ENCODE measurements at places on chromosomes 3 and 15.

DNA sequence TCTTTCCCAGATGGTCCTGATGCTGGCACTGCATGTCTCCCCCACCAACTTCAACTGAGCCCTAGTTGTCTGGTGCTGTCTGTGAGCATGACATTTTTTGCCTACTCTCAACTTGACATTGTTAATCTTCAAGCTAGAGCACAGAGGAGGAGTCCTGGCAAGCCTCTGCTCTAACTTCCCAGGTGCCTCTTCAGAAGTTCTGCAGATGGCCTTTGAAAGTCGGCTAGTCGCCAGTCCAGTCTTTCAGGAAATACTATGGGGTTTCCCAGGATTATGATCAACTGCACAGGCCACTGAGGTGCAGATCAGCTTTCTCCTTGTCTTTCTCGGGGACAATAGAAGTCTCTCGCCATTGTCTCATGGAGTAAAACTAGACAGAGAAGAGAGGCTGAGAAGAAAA is 86.7 kb downstream of the ST8SIA2 start:
- DNase-seq, result no peak

DNA sequence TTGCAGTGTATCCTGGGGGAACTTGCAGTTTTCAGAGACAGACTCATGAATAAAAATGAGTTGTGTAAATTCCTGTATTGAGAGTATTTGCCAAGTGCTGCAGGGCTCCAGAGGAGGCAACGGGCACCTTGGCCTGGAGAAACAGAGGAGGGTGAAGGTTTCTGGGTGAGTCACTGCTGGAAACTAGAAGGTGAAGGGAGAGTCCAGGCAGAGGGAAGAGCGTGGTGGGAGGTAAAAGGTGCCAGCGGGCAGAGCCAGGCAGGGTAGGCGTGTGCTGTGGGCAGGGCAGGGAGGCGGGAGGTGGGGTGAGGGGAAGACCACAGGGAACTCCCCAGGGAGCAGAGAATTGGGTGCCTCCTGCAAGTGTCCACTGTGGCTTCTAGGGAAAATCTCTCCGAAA is 120.8 kb downstream of the SLCO3A1 start:
- no peak for DNase-seq

DNA sequence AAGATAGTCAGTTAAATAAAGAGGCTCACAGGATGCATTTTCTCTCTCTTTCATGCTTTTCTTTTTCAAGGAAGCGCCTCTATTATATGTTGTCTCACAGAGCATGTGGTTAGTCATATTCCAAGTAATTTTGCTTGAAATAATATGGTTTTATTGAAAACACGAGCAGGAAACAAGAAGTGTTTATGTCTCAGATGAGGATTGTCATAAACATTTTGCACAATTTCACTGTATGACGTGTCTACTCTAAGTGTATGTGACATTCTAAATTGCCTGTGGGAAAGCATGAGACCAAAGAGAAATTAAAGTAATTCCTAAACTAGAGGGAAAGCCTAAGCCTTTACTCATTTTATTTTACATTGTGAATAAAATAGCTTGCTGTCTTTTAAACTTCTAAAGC is 818.6 kb downstream of the EPHA3 start:
- DNase-seq, result no peak

DNA sequence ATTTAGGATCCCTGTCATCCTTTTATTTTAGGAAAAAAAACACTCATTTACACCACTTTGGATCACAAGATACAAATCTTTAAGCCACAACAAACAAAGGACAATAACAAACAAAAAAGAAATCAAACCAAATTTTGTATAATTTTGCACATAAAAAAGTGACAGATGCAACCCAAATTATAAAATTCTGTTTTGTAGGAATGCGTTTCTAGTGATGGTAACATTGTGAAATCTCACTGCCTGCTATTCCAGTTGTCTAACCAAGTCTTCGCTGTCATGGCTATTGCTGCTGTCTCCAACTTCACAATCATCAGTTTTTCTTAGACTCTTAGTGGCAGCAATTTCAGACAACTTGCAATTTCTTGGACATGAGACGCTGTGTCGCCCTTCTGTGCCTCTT is 58.3 kb upstream of the ARL6 start:
- no peak for DNase-seq

- DNase-seq, result peak; percentile 85
Observed at GRCh38 chr3:184448321-184449160, 68.7 kb downstream of the CHRD start.

GRCh38 chr15:31125061-31125460 is 23.5 kb upstream of the TRPM1 start:
- DNase-seq, result no peak

DNA sequence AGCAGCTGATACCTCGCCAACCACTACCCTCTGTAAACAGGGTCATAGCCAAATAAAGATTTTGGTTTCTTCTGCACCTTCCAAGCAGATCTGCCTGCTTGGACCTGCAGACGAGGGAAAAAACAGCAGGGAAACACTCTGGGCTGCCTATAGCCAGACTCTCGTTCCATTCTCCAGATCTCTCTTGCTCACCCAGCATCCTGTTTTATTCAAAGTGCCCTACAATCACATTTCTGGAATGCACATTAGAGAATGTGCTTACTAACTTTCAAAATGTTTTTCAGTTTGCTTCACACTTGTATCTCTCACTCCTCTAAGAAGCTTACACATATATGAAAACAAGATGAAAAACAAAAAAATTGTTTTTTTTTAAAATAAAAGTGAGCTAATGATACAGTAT is 71.4 kb downstream of the MLH1 start:
- no peak for DNase-seq

GRCh38 chr15:95284492-95284891 is 1046.0 kb upstream of the NR2F2 start:
- no peak for DNase-seq

- DNase-seq, result no peak
Observed at GRCh38 chr3:100891033-100891432, 102.2 kb downstream of the ABI3BP start.

DNA sequence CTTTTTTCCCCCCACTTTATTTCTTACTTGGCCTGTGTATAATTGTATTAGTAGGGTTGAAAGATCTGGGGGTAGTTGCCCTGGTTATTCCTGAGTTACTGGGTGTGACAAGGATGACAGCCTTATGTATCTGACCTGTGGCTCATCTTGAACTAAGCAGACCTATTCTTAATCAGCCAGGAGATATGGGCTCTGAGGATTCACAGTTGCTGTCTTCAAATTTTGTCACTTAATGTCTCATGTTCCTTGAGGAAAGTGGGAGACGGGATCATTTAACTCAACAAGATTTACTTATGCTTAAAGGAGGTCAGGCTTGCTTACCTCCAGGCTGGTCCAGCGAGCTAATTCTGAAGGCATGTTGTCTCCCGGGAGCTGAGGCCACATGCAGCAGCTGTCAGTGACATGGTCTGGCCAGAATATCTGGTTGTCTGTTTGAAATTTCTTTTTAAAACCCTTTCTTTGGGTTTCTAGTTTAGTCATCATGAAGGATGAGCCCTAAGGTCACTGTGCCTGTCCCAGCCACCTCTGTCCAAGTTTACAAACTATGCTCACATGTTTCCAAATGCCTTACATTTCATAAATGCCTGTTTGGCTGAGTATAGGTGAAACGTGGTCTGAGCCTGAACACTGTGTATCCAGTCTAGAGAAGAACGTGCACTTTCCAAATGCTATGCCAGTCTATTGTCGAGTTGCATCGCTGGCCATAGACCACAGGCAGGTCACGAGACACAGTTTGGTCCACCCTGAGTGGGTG is 26.8 kb downstream of the LRTM1 start:
- no peak for DNase-seq

DNA sequence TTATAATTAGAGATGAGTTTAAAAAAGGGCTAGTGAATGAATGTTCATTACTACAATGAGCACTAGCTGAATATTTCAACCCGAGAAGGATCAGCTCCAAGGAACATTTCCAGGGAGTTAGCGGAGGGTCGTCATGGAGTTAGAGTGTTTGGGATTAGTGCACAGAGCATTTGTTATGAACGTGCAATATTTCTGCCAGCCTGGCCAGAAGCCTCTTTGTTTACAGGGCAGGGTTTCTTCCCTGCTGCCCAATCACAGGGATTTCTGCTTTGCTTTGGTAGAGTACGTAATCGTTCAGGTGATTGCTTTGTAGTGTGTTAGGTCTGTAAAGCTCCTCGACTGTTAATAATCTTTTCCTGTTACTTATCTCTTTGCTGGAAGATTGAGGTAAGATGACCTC is 5.9 kb downstream of the CGNL1 start:
- no peak for DNase-seq

DNA sequence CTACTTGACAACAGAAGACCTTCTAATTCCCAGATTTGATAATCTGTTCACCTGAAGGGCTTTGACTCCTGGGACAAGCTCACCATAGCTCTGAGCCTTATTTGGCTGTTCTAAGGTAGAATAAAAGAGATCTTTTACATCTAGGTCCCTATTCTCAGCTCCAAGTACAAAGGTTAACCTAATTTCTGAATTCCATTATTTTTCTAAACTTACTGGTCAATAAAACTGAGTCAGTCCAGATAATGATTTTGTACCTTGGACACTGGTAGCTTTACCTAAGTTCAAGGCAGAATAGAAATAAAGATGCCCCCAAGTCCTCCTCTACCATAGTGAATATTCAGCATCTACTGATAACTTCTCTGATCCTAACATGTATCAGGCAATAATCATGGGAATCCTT is 81.8 kb upstream of the MEX3B start:
- DNase-seq, result no peak

DNA sequence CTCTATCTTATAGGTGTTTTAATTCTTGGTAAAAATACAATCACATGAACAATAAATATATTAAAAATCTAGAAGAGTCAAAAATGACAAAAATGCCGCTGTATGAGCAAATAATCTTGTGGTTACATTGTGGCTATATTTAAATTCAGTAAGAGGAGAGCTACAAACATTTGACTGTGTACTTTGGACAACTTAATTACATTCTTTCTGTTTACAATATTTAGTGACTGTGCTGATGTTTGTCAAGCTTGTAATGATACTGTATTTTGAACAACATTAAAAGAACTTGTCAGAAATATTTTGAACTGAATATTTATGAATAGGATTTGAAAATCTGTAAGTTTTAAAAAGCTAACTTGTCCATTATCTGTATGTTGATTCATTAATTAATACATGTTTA is 598.3 kb downstream of the SI start:
- DNase-seq, result no peak

DNA sequence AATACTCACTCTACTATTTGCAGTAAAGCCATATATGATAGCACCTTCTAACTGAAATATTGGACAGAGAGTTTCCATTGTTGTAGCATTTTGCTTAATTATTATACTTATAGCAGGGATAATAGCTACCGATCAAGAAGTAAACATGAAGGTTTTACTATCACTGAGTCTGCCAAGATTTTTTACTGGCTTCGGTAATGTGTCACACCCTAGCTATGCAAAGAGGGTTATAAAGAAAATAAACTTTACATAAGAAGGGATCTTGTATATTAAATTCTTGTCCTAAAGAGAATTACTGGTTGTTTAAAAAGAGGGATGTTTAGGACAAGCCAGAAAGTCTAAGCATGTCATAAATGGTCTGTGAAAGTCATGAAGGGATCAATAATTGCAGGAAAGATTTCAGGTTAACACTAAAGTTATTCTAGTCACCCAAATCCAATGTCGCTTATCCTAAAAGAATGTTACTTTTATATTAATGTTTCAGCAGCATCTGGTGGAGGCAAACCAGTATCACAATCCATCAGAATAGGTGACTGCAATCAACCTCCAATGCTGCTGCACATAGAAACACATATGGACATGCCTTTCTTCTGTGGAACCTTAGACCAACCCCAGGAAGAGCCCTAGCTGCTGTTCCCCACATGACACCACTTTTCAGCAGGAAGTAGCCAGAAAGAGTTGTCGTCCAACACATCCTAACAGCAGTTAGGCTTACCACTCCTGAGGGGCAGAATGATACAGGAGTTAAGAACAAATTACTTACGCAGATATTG is 62.7 kb upstream of the GK5 start:
- no peak for DNase-seq

DNA sequence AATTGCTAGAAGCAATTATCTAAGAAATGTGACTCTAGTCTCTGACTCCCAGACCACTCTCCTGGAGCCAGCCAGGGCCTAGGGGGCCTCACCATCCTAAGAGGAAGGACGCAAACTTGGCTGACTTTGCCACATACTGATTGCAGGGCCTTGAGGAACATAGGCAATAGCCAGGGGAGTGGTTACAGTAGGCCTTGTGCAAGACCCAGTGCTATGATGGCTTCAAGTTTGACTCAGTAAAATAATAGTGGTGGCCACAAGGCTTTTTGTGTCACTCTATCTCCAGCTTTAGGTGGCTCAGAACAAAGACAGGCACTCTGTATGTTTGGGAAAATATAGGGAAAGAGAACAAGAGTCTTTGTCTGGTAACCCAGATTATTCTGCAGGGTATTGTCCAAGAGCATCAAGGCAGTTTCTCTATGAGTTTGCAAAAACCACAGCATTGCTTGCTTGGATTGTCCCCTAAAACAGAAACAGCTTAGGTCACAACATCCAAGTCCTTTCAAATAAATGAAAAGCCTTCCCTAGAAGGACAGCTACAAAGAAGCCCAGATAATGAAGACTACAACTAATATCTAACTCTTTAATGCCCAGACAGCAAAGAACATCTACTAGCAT is 631.5 kb downstream of the PYDC2 start:
- DNase-seq, result no peak

DNA sequence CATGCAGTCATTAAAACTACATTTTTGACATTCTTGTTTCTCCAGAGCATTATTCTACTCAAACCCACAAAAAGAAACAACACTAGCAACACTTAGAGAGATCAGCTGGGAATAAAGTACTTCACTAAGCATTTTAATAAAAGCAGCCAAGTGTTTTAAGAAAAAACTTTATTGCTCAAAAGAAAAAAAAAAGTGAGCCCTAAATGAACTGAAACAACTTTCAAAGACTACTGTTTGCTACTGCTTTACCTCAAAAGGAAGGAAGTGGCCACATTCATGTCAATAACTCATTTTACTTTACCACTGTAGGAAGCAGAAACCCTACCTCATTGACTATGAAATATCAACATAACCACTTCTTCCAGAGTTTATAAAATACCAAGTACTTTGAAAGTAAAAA is 91.3 kb downstream of the UACA start:
- DNase-seq, result no peak

- DNase-seq, result no peak
Observed at GRCh38 chr3:182052332-182052731, 340.6 kb downstream of the SOX2 start.

DNA sequence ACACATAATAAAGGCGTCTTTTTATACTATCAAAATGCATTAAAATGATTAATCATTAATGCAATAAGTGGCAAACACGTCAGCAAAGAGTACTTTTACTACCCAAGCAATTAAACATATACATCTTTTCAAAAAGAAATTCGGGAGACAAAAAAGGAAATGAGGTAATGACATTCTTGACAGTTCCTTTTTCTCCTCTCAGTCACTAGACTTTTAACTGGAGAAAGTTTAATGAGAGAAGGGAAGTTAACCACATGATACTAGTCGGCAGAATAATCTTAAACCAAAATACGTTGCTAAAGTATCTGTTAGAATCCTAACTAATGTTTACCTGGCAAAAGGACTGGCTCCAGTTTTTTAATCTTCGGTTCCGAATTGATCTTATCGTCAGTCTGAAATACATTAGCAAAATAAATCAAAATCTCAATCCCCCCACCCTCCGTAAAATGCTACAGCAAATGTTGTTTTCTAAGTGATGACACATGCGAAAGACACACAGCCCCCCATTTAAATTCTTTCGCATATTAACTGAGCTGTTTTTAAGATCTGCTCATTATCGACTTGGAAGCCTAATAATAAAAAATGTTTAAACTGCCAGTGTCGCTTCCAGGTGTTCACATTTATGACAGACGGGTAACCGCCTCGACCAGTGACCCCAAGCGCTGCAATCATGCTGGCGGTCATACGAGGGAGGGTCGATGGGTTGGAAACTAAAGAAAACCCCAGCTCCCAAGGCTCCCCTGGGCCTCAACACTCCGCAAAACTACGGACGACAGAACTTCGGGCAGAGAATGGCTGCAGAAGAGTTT is 778 bp downstream of the MTMR10 start:
- DNase-seq, result no peak

Data from esophagus muscularis mucosa (tissue), 4 donors.